ENCODE measurements at places on chromosomes 12 and 14.

GRCh38 chr12:9741726-9742125 lies 8.8 kb upstream of the CLECL1 start:
- DNase-seq, result no peak

- peak; percentile 65 for DNase-seq
These were observed 65.1 kb upstream of the KTN1 start for GRCh38 chr14:55514819-55515490.

DNA sequence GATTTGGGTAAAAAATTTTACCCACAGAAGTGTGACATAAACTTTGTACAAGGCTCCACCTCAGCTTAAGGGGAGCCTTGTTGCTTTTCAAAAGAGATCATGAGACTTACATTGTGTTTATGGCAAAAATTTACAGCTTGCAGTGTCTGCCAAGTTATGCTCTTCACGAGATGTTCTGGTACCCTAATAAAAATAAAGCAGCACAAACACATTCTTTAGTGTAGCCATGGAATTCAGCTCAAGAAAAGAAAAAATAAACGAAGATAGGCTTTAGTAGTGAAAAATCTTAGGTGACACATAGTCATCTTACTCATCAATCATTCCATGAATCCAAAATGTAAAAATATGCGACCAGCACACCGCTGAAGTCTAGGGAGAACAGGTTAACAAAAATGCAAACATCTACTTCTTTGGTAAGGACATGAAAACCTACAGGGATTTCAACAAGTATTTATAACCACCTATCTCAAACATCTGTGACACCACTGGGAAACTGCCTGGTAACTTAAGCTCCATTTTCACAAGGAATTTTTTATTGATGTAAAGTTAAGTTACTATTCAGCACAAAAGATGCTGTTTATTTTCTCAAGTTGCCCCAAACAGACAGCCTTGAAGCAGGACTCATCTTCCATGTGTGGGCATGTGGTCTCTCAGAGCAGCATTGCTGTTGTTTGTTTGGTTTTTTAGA lies 32.9 kb downstream of the DMAC2L start:
- peak; percentile 73 for DNase-seq

- no peak for DNase-seq
These were observed 20.5 kb downstream of the ZDHHC22 start for GRCh38 chr14:77120771-77121743.

DNA sequence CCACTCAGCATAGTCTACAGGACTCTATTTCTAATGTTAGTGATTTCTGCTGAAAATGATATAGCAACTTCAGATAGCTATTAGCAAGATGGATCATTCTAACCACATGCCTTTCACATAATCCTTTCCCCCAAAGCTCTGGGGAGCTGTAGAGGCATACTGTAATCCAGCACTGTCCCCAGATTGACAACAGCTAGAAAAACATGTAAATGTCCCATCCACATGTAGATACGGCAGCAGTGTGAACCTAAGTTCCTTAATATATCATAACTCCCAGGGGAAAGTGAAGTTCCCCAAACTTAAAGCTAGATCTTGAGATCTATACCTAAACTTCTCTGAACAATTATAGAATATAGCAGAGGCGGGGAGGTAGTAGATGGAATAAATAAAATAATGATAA lies 14.0 kb downstream of the ZNF664 start:
- DNase-seq, result no peak

- DNase-seq, result peak; percentile 55
These were observed 12.0 kb upstream of the BLTP3B start for GRCh38 chr12:100154474-100155247.

DNA sequence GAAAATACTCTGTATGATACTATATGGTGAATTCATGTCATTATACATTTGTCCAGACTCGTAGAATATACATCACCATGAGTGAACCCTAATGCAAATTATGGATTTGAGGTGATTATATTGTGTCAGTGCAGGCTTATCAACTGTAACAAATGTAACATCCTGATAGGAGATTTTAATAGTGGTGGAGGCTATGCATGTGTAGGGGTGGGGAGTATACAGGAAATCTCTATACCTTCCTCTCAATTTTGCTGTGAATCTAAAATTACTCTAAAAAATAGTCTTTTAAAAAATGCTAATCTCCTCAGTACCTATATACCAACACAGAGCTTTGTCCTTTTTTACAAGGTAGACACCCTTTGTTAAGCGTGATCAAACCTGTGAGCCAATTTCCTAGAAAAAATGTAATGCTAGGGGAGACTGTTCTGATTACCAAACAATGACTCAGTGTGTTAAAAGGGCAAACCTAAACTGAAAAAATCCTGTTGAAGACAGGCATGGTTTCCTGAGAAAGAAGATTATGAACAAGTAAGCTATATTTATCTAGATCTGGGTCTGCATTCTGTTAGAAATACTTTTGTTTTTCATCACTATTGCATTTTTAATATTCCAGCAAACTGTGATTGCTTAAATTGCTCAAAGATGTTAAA lies 170.9 kb downstream of the DUSP6 start:
- peak; percentile 80 for DNase-seq

DNA sequence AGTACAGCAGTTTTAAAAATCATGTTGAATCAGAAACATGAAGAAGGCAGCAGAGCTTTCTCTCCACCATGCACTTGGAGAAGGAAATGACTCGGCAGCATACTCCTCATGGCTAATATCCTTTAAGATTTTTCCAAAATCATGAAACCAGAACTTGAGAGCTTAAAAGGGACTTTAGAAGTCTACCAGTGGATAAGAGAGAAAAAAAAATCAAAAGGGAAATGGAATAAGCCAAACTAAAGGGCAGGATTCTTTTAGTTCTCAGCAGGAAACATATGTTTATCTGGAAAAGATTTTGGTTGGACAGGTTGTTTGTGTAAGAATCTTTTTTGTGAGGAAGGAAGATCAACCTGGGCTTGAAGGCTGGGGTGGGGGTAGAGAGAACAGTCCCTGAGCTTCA lies 111.8 kb downstream of the PRKCH start:
- DNase-seq, result no peak

- DNase-seq, result peak; percentile 71
These were observed 17.7 kb upstream of the CCDC91 start for GRCh38 chr12:28172434-28173030.

DNA sequence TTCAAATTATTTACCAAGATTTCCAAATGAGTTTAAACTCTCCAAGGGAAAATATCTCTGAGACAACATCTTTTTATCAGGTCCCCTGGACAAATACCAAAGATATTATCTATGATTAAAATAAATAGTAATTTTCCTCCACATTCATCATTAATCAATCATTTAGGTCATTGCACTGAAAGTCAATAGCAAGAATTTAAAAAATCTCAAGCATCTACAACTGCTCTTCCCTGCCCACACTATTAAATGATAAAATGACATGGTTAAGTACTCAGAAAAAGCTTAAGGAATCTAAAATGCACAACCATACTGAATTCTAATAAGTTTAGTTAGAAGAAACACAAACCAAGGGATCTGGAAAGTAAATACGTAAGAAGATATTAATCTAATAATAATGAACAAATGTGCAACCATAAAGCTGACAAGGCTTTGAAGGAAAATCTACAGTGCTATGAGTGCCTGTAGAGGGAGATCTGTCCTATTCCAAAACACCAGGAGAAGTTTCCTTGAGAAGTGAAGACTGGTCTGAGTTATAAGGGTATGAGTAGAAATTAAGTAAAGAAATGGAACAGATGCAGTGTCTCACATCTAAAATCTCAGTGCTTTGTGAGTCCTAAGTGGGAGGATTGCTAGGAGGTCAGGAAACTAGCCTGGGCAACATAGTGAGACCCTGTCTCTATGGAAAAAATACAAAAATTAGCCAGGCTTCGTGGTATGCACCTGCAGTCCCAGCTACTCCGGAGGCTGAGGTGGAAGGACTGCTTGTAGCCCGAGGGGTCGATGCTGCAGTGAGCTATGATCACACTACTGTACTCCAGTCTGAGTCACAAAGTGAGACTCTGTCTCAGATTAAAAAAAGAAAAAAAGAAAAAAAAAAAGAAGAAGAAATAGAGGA lies 19.2 kb downstream of the INTS13 start:
- DNase-seq, result no peak

DNA sequence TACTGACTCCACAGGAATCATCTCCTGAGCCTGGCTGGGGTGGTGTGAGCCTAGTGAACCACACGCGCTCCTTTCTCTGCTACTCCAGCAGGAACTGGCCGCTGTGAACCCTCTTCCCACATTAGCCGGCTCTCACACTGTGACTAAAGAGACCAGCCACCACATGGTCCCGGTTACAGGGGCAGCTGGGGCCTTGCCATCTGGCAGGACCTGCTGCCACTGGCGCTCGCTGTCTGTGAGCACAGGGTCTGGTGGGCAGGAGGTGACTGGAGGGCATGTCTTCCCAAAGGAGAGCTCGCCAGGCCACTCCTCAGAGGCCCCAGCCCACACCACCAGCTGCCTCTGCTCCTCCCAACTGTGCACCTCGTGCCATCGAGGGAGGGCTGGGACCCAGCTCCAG lies 99.3 kb downstream of the SINHCAF start:
- DNase-seq, result no peak

DNA sequence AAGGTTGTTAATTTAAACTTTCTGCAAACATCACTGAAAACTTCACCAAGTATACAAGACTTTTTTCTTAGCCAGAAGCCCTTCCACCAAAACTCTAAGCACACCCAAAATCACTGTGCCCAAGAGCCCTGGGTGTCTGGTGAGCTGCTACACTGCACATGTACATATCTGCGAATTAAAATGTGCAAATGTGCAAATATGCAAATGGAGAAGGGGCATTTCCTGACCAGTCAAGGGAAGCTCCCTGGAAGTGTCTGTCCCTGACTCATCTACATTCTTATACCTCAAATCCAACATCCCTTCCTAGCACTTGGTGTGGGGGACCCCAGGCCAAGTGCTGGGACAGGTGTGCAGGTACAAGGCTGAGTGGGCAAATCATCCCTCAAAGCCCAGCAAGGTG lies 123.7 kb downstream of the PCNX1 start:
- DNase-seq, result no peak

DNA sequence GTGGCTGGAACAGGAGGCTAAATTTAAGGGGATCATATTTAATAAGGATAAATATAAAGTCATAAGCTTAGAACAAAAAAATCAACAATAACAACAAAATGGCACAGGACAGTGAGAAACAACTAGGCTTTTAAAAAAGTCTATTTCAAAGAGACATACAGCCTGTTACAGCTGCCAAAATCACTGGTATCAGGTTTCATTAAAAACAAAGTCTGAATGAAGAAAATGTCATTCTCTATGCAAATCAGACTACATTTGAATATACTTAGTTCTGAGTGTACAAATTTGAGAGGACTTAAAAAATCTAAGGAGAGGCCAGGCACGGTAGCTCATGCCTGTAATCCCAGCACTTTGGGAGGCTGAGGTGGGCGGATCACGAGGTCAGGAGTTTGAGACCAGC lies 44.0 kb downstream of the TFCP2 start:
- DNase-seq, result no peak

GRCh38 chr14:101147848-101148247 lies 244.3 kb upstream of the RTL1 start:
- no peak for DNase-seq
